ENCODE measurements at places on chromosomes 6 and 20.

DNA sequence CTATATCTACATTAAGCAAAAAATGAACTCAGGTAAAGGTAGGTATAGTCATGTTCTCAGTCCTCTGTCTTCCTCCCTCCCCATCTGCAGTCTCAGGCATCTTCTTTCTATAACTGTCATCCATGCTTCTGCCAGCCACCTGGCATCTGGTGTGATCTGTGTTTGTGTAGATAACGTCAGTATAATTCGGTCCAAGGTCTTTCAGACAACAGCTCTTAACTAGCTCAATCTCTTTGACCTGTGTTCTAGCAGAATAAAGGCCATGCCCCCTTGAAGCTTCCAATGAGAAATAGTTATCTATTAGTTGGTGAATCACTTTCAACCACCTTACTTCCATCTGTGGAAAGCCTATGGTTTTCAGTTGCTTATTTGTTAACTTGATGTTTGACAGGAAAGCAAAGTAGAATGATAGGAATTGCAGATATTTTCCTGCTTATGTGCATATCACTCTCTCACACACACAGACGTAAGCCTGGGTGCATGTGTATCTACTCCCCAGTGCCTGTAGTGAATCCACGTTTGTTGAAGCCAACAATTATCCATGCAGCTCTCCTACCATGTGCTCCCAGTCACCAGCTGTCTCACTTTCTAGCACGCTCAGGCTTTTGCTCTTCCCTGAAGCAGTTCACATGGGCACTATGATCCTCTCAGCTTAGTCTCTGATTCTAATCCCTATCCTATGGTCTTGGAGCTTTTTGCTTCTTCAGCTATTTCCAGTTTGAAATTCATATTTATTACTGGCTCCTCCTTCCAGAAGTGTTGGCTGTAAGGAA lies 433.7 kb upstream of the MANEA start:
- DNase-seq, result no peak

- no peak for DNase-seq
Observed at GRCh38 chr6:22751223-22751622, 181.9 kb downstream of the HDGFL1 start.

GRCh38 chr20:18914796-18915195 lies 101.2 kb downstream of the SCP2D1 start:
- no peak for DNase-seq

DNA sequence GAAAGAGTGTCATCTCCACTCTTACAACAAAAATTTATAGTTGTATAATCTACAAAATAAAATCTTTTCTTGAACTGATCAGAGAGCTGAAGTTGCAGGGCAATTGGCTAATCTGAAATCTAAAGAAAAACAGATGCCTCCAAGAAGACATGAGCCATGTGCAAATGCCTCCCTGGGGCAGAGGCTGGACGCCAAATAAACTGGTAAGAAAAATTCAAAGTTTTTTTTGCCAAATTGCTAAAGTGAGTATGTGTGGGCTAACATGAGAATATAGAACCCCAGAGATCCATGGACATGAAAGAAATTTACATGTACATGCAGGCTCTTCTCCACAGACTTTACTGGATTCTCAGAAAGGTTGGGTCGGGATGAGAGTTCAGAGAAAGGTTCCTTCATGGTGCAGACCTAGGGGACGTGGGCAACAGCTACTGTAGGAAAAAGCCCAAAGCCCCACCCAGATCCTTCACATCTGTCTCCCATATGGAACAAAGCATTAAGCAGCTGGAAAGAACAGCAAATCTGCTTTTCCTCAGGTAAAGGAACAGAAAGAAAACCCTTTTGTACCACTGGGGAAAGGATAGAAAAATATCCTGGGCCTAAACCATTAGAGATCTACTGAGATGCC lies 90.5 kb upstream of the SIRPG start:
- no peak for DNase-seq

GRCh38 chr20:17928211-17928611 lies 40.4 kb downstream of the SNX5 start:
- DNase-seq, result no peak

DNA sequence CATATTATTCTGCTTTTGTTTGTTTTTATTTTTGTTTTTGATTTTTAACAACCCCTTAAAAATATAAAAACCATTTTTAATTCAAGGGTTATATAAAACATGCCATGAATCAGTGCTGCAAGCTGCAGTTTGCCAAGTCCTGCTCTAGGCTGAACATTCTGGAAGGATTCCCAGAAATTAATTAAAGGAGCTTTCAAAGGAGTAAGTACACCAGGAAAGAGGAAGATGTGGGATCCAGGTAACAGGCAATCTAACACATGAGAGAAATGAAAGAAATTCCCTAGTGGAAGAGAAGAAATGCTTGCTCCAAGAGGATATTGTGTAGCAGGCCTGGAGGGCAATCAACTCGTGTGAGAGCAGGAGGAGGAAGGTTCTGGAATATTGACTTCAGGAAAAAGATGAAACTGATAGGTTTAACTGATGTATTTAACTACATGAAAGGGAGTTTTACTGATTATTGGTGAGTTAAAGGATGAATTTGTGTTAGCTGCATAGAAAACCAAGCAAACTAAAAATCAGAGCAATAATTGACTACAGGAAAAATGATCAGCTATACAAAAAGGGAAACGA lies 146.0 kb upstream of the PHACTR1 start:
- DNase-seq, result no peak

DNA sequence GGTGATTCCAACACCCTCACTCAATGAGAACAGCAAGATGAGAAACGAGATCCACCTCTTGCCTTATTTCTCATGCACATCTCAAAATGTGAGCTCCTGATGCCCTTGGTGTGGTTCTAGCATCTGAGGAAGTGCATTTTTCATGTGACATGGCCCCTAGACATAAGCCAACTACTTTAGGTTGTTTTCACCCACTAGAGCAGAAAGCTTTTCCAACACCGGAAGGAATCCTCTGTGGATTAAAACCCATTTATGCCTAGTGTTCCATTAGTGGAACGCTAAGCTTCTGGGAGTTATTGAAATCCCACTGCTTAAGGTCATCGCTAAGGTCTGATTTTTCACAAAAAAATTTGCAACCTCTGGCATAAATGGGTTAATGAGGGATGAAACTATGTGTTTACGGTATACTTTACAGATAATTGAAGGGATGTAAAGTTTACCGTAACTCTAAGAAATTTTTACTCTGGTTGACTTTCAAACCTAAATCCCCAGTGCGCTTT lies 24.0 kb downstream of the CYP24A1 start:
- DNase-seq, result no peak

- DNase-seq, result peak; percentile 18
Observed at GRCh38 chr20:34709831-34710567, 5.9 kb downstream of the TP53INP2 start.

GRCh38 chr6:1110164-1110563 lies 201.7 kb upstream of the FOXQ1 start:
- DNase-seq, result no peak

DNA sequence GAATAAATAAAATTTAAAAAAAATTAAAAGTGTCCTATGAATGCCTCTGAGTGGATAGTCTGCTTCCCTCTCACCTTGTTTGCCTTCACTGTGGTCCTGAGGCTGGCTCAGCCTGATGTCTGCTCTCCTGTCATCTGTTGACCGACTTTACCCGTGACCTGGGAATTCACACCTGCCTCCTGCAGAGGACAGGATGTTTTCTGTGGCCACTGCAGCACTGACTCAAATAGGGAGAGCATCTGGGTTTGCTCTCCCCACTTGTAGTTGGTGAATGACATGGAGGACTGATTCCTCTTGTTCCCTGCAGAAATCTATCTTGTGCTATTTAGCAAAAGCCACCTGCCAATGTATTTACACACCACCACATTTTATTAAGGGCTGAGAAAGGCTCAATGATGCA lies 52.4 kb upstream of the ERVFRD-1 start:
- no peak for DNase-seq
